ENCODE measurements at places on chromosomes 16 and 17. TPM values are rescaled to one million over a fixed set of nuclear protein-coding genes. Genes with fewer than 3 reads are reported as not detected.

- DNase-seq, result no peak
These were observed 9.5 kb downstream of the MPP2 start for GRCh38 chr17:43897831-43898230.

- DNase-seq, result no peak
These were observed 57.2 kb downstream of the ERCC4 start for GRCh38 chr16:13977177-13977576.

DNA sequence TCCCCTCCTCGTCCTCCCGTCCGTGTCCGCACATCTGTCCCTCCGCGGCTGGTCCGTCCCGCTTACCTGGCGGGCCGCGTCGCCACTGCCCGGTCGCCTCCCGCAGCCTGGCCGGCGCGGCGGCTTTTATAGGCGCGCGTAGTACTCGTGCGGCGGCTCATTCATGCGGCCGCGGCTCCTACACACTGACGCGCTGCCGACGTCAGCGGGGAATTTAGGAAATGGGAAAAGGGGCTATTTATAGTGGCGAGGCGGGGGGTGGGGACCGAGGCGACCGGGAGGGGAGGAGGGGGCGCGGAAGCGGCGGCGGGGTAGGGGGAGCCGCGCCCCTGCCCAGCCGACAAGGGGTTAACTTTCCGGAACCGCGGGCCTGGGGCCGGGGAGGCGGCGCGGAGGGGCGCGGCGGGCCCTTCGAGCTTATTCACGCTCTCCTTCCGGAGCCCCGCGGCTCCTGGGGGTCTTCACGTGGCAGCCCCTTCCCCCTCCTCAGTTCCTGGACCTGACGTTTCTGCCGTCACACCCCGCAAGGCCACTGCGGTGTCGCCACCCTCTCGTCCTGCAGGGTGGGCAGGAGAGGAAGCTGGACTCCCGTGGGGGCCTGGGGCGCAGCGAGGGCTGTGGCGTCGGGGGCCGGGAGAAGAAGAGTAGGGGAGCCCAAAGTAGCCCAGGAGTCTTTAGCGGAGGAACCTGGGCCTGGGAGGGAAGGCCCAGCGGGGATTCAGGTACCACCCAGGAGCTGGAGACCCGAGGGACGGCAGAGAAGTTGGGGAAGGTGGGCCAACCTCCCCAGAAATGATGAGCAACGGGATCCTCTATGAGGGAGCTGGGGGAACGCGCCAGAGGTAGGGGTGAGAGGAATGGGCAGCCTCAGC, 3.6 kb upstream of the HIC1 start:
- DNase-seq, result no peak

GRCh38 chr17:44931376-44931775, 16.1 kb upstream of the GFAP start:
- DNase-seq, result no peak

The LGALS9B gene
- total RNA-seq, result not detected
